ENCODE measurements at places on chromosomes 3 and 15.

DNA sequence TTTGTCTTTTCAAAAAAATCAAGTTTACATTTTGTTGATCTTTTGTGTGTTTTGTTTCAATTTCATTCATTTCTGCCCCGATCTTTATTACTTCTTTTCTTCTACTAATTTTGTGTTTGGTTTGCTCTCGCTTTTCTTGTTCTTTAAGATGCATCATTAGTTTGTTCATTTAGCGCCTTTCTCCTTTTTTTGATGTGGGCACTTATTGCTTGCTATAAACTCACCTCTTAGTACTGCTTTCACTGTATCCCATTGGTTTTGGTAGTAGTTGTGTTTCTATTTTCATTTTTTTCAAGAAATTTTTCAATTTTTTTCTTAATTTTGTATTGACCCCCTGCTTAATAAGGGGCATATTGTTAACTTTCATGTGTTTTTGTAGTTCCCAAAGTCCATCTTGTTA, 34.4 kb downstream of the PRKCI start:
- DNase-seq, result no peak

DNA sequence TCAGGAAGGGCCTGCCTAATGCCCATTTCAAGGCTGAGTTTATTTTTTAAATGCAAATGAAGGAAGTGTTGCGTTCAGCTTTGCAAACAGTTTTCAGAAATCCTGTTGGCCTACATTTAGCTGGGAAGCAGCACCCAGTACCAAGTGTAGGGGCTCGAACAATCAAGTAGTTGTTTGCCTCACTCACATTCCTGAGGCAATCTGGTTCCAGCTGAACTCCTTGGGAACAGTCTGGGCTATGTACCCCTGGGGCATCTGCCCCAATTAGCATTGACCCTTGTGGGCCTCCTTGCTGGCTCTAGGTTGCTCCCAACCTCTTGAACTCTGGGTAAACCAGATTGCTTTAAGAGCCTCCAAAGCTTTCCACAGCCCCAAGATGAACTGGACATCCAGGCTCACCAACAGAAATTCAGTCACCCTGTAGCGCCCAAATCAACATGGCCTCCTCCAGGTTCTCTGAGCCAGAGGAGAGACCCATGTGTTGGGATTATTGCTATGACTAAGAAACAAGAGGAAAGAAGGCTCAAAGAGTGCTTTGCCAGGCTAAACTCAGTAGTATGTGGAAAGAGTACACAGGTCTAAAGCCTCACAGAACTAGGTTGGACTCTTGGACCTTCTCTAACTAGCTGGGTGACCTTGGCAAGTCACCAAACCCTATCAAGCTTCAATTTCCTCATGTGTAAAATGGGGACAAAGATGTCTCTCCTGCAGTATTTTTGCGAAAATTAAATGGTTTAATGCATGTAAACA, 532.7 kb downstream of the SOX2 start:
- DNase-seq, result no peak

DNA sequence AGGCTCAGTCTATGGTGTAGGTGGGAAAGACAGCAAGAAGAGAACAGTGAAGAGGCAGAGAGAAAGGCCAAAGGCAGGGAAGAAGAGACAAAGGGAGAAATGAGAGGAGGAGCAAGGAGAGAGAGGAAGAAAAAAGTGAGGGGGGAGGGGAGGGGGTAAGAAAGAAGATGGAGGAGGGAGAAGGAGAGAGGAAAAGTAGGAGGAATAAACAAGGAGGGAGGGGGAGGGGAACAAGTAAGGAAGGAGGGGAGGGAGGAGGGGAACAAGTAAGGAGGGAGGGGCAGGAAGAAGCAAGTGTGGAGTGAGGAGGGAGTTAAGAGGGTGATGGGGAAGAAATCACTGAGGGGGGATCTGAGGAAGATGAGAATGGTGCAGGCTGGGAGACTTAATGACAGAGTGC, 45.5 kb upstream of the FGD5 start:
- DNase-seq, result no peak

DNA sequence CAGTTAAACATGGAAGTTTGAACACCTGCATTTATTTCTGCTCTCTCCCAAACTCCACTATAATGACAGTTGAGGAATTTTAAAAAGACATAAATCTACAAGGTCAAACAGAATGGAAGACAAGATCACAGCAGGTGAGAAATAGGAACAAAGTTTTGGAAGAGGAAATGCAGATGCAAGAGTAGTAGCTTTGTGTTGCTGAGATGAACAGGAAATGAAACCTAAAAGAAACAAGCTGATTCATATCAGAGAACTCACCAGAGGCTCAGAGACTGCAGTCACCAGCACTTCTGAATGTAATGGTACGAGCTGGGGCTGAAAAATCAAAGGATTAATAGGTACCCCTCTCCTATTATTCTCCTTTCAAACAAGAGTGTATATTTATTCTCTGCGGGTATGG, 459.9 kb downstream of the RAP2B start:
- DNase-seq, result no peak

- DNase-seq, result peak; percentile 21
Observed at GRCh38 chr3:126835472-126836219, 131.6 kb downstream of the CHCHD6 start.

- no peak for DNase-seq
Observed at GRCh38 chr3:118675305-118675704, 359.3 kb downstream of the IGSF11 start.

Data from SW480 (cell line).